ENCODE measurements at places on chromosomes 1 and 21. TPM values are rescaled to one million over a fixed set of nuclear protein-coding genes. Genes with fewer than 3 reads are reported as not detected.

HES5 gene
- 1.8 TPM for total RNA-seq

DNA sequence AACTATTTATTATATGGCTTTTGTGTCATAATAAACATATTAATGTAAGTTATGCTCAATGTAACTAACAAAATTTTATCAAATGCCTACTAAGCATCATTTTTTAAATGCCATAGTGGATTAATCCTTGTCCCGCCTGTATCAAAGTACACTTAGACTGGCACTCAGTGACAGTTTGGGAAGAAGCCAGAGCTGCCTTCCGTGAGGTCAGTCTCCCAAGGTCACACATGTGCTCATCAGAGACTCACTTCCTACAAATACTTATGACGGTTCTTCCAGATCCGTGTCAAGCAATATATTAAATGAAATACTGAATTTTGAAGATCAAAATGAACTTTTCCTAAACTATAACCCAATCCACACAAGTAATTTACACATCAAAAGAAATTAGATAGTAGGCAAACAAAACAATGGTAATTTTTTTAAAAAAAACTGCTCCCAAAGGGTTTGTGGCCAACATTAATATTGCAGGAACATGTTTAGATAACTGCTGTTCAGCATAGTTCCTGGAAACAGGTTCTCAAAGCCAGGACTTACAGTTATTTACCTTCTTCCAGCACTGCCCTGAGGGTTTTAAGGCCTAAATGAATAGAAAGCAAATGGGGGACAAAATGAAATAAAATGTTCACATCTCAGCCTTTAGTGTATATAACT lies 27.2 kb downstream of the WLS start:
- H3K4me1 ChIP-seq: peaks cover 32% of the 10 kb centered on the region
- no peaks in the 10 kb centered on the region for H3K36me3 ChIP-seq
- H3K27ac ChIP-seq: no peak overlapping the region
- no peaks in the 10 kb centered on the region for H3K27me3 ChIP-seq

DNA sequence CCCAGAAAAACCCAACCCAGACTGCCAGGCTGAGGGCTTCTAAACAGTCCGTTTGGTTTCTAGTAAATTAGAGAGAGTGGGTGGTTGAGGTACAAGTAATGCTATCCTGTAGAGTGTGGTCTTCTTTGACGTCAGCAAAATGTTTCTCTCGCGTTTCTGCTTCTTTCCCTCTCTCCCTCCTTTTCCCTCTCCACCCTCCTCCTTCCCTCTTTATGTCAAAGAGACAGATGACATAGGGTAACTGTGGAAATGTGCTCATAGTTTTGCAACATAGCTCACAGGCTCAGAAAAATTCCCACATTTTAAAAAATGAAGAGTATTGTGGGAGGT lies 158.3 kb downstream of the TOMM20 start:
- no peaks in the 10 kb centered on the region for H3K27me3 ChIP-seq
- DNase-seq: no peak
- H3K4me3 ChIP-seq: no peak overlapping the region
- H3K27ac ChIP-seq: peak overlapping the region; percentile 54

TMCC2 gene
- total RNA-seq: 8.7 TPM

OR2L13 gene
- total RNA-seq: not detected

DNA sequence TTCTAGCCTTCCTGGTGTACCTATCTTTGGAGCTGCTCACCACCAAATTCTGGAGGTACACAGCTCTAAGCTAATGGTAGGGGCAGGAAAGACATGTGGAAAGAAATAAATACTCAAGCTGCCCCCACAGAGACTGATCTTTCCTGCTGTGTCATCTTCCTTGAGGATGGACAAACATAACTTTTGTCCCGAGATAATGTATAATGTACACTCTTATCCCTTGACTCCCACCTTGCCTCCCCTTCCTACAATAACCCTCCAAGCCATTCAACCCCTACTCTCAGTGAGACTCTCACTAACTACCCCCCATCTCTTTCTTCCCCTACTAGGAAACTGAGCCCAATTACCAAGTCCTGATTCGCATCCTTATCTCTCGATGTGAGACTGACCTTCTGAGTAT lies 12.2 kb downstream of the ANXA9 start:
- H3K36me3 ChIP-seq: no peaks in the 10 kb centered on the region
- H3K4me1 ChIP-seq: peaks cover 14% of the 10 kb centered on the region
- no peak for DNase-seq
- no peak overlapping the region for H3K27ac ChIP-seq
- no peak overlapping the region for H3K4me3 ChIP-seq
- H3K27me3 ChIP-seq: no peaks in the 10 kb centered on the region

LCA5L gene
- 0.40 TPM for total RNA-seq

DNA sequence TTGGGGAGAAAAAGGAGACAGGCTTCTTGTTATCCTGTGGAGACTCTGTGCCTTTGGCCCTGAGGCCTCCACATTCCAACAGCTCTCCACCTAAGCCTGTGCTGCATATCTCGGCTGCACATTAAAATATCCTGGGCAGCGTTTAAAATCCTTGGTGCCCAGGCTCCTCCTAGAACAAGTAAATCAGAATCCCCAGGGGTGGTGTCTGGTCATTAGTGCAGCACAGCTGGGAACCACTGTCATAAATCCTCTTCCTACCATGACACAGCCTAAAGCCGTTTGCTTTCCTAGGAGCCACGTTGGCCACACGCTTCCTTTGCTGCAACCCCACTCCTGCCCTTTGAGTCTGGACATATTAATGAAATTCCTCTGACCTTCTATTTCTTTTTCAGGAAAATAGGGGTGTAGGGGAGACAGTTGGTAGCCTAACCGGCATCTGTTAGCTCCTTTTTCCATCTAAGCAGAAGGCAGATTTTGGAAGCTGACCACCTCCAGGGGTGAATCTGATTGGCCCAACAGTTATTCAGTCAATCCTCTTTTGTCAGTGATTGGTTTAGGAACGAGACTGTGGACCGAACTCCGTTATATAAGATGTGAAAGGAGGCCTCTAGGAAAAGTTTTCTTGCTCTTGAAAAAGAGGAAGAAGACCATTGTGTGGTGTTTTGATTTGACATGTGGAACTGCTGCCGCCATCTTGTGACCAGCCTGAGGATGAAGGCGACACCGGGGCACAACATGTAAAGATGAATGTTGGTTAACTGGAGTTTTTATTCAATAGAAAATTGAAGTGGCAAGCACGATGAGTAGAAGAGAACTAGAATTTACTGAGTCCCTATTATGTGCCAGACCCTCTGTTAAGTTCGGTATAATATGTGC lies 41.9 kb downstream of the JUN start:
- no peak overlapping the region for H3K4me3 ChIP-seq
- DNase-seq: no peak
- H3K4me1 ChIP-seq: peaks cover 19% of the 10 kb centered on the region
- no peaks in the 10 kb centered on the region for H3K36me3 ChIP-seq
- no peaks in the 10 kb centered on the region for H3K27me3 ChIP-seq
- no peak overlapping the region for H3K27ac ChIP-seq

DNAI4 gene
- 1.6 TPM for total RNA-seq

DNA sequence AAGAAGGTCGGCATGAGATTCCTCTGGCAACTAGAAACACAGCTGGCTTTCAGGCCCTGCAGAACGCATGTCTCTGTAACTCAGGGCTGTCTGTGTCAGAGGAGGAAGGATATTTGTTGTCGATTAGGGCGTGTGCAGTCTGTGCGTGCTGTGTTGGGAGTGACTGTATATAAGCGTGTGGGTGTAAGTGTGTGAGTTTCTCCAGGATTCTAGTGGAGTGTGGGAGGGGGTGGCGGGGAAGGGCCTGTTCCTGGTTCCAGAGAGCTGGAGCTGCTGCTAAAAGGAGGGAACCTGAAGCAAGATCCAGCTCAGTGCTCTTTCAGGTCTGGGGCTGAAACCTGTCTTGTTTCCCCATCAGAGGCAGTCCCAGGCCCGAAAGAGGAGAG lies 74.3 kb downstream of the SLC16A1 start:
- DNase-seq: no peak
- H3K4me3 ChIP-seq: no peak overlapping the region

DNA sequence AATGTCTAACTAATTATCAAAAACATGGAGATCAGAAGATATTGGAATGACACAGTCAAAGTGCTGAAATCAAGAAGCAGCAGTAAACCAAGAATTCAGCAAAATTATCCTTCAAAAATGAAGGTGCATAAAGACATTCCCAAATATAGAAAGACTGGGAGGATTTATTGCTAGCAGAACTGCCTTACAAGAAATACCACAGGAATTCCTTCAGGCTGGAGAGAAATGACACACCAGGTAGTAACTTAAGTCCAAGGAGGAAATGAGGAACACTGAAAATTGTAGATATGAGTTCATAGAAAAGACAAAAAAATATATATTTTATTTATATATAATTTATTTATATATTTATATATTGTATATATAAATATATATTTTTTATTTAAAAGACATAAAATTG lies 217.2 kb downstream of the RPS6KC1 start:
- H3K27me3 ChIP-seq: no peaks in the 10 kb centered on the region
- no peak overlapping the region for H3K4me3 ChIP-seq
- peak; percentile 55 for DNase-seq
- no peak overlapping the region for H3K27ac ChIP-seq
- no peaks in the 10 kb centered on the region for H3K36me3 ChIP-seq

RHBDL2 gene
- 10.0 TPM for total RNA-seq

EDN2 gene
- total RNA-seq: not detected

- no peaks in the 10 kb centered on the region for H3K4me1 ChIP-seq
- H3K4me3 ChIP-seq: no peak overlapping the region
- H3K36me3 ChIP-seq: peaks cover 49% of the 10 kb centered on the region
- no peak overlapping the region for H3K27ac ChIP-seq
Observed at GRCh38 chr1:12009318-12009947, 9.9 kb upstream of the MIIP start.

DNA sequence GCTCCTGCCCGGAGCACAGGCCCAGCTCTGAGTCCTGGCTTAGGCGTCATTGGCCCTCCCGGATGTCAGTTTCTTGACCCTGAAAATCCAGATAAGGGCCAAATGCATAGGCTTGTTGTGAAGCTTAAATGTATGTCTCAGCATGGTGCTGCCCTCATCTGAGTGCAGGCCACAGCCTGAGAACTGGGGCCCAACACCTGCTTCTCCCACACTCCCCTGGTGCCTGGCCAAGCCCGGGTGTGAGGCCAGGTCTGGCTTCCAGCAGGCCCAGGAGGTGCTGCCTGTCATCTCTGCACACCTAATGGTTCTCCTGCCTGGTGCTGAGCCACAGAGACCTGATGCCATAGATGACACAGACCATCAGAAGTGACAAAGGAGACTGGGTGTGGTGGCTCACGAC lies 14.0 kb downstream of the MX2 start:
- no peak overlapping the region for H3K27ac ChIP-seq
- no peaks in the 10 kb centered on the region for H3K27me3 ChIP-seq
- H3K4me3 ChIP-seq: no peak overlapping the region
- no peak for DNase-seq
- H3K4me1 ChIP-seq: no peaks in the 10 kb centered on the region

DNA sequence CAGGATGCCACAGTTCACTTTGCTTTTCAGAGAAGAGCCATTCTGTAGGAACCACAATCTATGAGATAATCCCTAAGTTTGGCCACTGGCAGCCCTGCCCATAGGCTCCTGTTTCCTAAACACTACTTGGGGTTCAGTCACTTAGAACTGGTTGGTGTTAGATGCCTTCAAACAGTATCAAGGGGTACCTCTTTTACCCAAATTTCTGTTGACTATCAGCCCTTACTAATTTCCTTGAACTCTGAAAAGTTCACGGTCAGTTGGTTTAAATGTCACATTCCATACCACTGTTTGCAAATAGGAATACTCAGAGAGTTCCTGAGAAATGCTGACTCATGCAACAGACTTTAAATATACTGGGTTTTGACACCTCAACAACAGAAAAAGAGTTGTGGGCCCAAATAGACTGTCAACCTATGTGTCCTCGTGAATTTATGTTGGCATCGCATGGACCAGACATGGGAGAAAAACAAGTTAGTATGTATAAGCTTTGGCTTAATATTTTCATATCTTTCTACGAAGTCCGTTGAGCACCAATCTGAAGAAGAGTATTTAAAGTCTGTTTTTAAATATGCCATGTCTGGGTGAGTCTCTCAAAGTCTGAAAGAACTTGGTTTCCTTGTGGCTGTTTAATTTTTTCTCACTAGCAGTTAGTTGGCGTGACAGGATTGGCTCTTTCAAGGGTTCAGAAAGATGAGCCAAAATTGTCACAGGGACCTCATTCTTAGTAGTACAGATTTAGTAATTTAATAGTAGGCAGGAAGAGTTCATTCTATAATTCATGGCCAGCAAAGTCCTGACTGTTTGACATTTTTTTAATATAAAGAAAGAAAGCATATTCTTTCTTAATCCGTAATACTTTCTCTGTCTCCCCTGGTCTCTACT lies 56.5 kb upstream of the ZNF326 start:
- no peak overlapping the region for H3K27ac ChIP-seq
- peaks cover 19% of the 10 kb centered on the region for H3K4me1 ChIP-seq
- H3K36me3 ChIP-seq: peaks cover 14% of the 10 kb centered on the region

NEK2 gene
- total RNA-seq: 47.5 TPM

ADGRL4 gene
- not detected for total RNA-seq
